ELF-1 (cell line): ENCODE measurements at places on chromosomes 1 and 21.

- DNase-seq = no peak
Observed at GRCh38 chr1:206816390-206817287, 44.3 kb upstream of the IL10 start.

DNA sequence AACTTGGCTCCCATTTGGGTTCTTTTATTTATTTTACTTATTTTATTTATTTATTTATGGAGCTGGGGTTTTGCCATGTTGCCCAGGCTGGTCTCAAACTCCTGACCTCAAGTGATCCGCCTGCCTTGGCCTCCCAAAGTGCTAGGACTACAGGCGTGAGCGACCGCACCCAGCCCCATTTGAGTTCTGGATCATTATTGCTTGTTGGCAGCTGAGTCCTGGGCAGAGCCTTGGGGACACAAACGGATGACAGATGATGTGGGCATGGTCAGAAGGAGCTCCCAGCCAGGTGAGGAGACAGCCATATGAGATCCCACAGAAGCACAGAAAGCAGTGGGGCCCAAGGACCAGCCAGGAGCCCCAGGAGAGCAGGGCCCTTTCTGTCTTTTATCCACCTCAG is 254.0 kb downstream of the MATN1 start:
- DNase-seq = no peak

DNA sequence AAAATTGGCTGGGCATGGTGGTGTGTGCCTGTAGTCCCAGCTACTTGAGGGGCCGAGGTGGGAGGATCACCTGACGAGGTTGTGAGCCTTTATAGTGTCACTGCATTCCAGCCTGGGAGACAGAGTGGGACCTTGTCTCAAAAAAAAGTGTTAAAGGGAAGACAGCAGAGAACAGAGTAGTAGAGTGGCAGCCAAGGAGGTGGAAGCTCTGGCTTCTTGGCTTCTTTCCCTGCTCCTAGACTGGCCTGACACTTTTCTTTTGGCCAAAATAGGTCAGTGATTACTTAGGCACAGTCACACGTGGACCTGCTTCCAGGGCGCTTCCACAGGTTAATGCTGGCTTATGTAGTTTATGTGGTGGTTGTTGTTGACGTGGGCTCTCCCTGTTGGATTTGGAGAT is 3.2 kb downstream of the DIP2A start:
- DNase-seq = peak; percentile 17

DNA sequence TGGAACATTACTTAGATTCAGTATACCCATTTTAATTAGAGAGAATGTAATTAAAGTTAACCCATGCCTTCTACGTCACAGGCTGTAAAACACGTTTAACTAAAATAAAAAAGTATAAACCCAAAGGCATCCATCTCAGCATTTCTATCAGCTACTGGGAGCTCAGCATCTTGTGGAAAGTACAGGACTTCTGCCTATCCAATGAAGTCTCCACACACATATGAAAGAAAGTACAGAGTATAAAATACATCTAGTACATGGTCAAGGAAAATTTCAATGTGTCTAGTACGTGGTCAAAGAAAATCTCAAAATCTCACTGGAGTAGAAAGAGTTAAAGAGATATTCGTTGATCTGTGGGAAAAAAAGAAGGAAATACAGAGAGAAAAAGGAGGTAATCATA is 141.4 kb upstream of the ZNHIT6 start:
- DNase-seq = no peak

GRCh38 chr1:59223198-59223597 is 73.7 kb upstream of the FGGY start:
- no peak for DNase-seq

- no peak for DNase-seq
Observed at GRCh38 chr1:188669728-188670382, 1807.8 kb downstream of the BRINP3 start.

DNA sequence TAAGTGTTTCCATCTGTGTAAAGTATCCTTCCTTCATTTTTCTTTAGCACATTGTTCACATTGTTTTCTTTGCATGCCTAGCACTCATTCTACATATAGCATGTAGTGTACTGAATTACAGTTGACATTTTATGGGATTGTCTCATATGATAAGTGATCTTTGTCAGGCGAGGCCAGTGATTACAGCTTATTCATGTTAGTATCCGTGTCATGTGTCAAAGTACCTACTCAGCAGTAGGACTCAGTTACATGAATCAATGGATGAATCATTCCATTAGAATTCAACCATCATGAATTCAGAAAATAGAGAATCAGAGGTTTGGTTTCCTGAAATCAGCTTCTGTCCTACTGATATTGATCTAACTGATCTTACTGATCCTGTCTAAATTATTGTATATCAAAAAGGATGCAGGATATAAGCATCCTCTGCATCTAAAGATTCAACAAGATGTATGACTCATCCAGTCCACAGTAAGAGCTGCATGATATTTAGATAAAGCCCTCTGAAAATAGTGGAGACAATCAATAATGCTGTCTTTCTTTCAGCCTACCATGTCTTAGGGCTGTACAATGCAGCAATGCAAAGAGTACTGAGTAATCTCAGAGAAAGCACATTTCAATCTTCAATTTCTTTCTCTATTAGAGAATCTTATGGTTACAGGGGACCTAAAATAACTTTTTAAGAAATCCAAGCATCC is 20.7 kb upstream of the HRNR start:
- no peak for DNase-seq

DNA sequence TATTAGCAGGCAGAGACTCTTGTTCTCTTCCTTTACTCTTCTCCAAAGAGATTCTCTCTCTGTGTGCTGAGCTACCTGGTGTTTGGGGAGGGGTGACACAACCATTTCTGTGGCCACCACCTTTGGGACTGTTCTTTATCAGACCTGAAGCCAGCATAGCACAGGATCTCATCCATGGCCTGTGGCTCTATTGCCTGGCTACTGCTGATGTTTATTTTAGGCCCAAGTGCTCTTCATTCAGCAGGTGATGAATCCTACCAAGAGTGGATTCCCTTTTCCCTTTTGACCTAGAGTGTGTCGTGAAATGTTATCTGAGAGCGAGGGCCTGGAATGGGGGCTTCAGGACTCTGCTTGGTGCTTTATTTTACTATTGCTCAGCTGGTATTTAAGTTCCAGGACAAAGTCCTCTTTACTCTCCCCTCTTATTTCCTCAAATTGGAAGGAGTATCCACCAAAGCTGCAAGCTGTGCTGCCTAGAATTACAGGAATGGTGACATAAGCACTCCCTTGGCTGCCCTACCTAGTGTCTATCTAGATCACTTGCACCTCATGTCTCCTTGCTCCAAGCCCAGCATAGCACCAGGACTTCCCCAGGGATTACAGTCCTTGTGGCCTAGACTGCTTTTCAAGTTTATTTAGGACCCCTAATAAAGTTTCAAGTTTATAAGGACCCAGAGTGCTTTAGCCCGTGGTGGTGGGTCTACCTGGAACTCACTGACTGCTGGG is 94.7 kb upstream of the GPR52 start:
- DNase-seq = no peak

DNA sequence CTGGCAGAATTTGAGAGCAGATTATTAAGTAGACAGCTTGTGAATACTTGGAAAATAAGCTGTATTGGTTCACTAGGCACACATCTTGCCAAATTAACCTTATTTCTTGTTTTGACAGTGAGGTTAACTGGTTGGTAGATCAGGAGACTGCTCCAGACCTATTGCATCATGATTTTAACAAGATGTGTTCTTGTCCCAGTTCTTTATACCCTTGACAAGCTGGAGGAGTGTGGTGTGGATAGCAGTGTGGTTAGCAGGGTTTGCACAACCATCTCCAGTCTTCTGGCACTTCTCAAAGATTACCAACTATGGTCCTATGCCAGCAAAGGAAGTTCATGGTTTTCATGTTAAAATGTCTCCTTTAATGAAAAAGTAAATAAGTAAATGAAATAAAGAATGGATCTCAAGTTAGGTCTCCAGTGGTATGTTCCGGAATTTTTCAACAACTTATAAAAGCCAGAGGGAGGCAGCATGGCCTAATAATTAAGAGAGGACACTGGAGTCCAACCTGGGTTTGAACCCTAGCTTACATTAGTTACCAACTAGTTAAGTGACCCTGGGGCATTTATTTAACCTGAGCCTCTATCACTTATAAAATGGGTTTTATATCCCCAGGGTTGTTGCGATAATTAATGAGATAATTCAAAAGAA is 34.1 kb downstream of the DDX20 start:
- DNase-seq = no peak

DNA sequence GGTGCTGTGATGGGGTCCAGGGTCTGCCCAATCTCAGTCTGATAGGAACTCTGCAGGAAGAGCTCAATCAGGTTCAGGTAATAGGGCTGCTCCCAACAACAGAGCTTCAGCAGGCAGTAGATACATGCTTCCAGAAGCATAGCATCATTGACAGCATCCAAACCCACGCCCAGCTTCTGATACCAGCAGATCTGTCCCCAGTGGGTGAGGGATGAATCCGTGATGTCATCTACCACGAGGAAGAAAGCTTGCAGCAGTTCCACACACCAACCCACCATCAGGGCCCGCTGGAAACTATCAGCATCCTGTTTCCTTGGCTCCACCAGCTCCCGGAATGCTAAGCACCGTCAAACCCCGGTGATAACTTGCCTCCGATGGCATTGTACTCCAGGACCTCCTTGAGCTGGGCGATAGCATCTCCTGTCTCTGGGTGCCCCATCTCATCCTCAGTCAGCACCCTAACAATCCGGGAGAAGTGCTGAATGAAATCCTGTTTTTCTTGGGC is 14.7 kb downstream of the NEK2 start:
- DNase-seq = no peak

DNA sequence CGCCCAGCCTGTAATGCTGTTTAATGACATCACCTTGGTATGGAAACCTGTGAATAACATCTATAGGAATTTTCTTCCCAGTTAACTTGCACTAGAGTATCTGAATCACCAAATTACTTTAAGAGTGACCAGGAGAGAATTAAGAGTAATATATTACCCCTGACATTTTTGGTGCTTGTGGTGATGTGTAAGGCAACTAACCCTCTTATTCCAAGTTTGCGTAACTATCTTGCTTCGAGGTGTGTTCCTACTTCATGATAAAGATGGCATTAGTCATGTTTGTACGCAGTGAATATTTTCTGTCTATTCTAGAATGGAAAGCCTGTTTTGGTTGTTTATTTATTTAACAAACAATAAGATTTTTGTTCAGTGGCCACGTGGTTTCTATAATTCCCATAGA is 131.3 kb downstream of the ZP4 start:
- DNase-seq = no peak

- no peak for DNase-seq
Observed at GRCh38 chr1:171446386-171446785, 38.9 kb upstream of the PRRC2C start.

GRCh38 chr21:39176271-39176709 is 7.0 kb downstream of the PSMG1 start:
- no peak for DNase-seq

DNA sequence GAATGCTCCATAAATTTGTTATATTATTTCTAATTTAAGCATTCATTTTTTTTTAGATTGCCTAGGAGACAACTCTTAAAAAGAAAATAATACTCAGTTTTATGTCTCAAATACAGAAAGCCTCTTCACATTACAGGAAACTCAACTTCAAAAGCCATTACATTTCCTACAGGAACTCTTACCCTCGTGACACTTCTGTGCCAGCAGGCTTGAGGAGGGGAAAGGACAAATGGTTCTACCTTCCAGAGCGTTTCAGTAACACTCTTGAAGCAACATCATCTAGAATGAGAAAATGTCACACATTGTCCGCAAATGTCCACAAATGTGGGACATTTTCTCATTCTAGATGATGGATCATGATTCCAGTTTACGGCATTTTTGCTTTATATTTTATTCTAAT is 51.7 kb downstream of the PTPN14 start:
- no peak for DNase-seq

DNA sequence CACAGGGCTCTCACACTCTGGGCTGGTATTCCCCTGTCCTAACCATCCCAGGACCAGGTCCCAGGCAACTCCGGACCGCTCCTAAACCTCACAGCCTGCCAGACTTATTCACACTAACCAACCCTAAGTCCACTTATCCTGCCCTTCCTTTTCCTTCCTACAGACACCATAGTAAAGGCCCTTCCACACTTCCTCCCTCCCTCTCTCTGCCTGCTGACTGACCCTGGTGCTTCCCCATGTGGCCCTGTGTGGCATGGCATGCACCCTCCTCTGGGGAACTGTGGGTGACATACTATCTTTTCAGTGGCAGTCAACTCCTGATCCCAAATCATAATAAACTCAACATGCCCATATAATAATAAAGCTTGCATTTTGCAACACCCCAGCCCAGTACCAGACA is 155.1 kb upstream of the DNAH14 start:
- peak; percentile 12 for DNase-seq

DNA sequence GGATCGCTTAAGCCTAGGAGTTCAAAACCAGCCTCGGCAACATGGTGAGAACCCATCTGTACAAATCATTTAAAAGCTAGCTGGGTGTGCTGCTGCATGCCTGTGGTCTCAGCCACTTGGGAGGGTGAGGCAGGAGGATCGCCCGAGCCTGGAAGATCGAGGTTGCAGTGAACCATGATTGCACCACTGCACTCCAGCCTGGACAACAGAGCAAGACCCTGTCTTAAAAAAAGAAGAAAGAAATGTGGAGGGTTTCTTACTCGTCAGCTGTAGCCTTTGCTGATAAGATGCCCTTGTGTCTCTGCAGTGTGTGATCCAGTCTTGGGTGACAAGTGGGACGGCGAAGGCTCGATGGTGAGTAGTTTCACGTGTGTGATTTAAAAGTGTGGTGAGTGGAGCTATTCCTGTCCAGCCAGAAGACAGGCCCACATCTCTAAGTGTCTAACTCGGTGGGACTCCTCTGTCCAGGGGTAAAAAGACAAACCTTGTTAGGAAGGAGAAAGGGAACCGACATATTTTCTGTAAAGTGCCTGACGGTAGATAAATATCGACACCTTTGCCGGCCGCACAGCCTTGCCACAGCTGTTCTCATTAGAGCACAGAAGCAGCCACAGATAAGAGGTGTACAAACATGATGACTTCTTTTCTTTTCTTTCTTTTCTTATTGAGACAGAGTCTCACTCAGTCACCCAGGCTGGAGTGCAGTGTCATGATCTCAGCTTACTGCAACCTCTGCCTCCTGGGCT is 27.0 kb downstream of the PDXK start:
- DNase-seq = no peak

DNA sequence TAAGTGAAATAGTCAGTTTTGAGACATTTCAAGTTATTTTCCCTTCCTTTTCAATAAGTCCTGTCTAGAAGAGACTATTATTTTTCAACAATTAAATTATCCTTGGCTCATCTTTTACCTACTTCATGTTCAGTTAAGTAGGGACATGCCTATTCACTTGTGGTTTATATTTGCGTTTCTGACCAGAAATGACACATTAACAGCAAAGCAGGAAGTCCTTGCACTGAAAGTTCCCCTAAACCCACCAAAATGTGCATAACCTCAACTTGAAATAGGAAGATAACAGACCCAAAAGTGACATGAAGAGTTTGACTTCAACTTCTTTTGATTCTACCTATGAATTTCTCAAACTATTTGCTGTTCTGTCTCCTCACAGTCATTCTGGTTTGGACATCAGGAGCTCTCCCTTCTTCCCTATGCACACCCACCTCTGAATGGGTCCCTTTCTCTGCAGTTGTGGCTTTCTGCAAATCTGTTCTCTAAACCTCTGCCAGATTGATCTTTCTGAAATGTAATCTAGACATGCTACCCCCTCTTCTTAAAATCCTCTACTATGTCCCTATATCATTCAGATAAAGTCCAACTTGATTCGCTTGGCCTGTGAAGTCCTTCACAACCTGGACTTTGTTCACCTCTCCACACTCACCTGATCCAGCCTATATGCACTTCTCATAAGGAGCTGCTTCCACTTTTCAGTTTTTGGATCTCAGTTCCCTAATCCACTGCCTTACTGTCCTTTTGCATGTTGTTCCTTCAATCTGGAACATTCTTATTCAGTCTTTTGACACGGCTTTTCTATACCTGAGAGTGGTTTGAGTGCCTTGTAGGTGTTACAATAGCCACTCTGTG is 661.5 kb upstream of the ADGRL4 start:
- no peak for DNase-seq

GRCh38 chr21:26961698-26962097 is 5.2 kb downstream of the ADAMTS5 start:
- peak; percentile 40 for DNase-seq
